ENCODE measurements at places on chromosomes 7 and 10. TPM values are rescaled to one million over a fixed set of nuclear protein-coding genes. Genes with fewer than 3 reads are reported as not detected.

TLL2 gene
- total RNA-seq, result not detected

SPAG6 gene
- not detected for total RNA-seq

PPIF gene
- total RNA-seq, result 23.8 TPM

PRXL2A gene
- 254 TPM for total RNA-seq

CRPPA gene
- 3.1 TPM for total RNA-seq

SH2B2 gene
- total RNA-seq, result 3.4 TPM

MRLN gene
- total RNA-seq, result not detected

TMEM178B gene
- 0.94 TPM for total RNA-seq

SH3PXD2A gene
- 22.6 TPM for total RNA-seq

CARD11 gene
- 0.65 TPM for total RNA-seq
